Activated T-helper 2 cell treated with anti-CD3 and anti-CD28 coated beads, Interferon-gamma antibody, Interleukin-2, Interleukin-4, amounts not matched to agents 10 μg/mL and 5 μg/mL and 100 μg/mL, durations not matched to agents 14 hours and 24 hours and 36 hours (primary cell): ENCODE measurements at places on chromosomes 13 and 19.

DNA sequence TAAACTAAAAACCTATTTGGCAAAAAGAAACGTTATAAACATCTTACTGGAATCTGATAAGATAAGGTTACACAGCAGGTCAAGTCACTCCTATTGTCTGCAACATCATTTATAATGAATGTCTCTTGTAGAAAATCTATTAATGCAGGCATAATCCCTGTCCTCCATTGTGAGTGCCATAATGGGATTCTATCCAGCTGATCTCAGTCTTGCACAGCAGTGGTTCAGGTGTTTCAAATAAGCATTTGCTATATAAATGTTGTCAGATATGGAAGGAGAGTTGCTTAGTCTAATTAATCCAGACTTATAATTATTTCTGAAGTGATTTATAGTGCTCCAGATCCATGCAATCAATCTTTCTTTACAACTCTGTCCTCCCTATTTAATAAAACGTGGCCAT, 186.5 kb upstream of the ATXN8OS start:
- no peak for DNase-seq

DNA sequence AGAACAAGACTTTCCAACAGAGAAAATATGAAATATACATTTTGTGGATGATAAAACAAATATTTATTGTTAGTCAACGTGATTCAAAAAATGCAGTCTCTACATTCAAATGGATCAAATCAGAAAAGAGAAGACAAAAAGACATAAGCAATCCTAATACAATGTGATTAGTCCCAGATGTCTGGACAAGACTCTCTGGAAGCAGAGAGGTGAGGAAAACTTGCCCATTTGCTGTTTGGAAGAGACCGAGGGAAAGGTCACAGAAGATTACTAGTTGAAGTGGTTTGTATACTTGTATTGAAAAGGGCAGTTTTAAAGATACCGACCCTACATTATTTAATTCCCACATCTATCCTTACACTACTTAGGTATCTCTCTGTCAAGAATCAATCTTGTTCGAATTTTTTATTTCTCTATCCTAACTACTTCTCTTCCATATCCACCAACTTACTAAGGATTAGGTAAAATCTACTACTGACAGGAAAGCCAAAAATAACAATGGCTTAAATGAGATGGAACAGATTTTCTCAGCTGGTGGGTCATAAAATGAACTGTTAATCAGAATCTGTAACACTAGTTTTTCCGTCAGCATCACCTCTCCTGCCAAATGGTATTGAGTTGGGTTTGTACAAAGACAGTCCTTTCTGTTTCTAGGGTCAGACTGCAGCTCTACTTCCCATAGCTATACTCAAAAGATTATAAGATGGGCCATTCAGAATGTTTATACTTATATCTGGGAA, 497.1 kb downstream of the DCT start:
- no peak for DNase-seq

- DNase-seq = no peak
These were observed 30.2 kb upstream of the SLC15A1 start for GRCh38 chr13:98782654-98783053.

- DNase-seq = no peak
These were observed 618 bp downstream of the TMEM38A start for GRCh38 chr19:16661480-16662034.

GRCh38 chr19:46784262-46785053, 3.9 kb downstream of the SLC1A5 start:
- DNase-seq = peak; percentile 63

DNA sequence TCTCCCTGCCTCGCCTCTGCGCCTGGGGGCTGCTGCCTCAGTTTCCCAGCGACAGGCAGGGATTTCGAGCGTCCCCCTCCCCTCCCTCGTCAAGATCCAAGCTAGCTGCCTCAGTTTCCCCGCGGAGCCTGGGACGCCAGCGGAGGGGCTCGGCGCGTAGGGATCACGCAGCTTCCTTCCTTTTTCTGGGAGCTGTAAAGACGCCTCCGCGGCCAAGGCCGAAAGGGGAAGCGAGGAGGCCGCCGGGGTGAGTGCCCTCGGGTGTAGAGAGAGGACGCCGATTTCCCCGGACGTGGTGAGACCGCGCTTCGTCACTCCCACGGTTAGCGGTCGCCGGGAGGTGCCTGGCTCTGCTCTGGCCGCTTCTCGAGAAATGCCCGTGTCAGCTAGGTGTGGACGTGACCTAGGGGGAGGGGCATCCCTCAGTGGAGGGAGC, 722 bp upstream of the ICAM1 start:
- peak; percentile 75 for DNase-seq

- DNase-seq = no peak
These were observed 126.0 kb downstream of the FOXO1 start for GRCh38 chr13:40540328-40541044.

DNA sequence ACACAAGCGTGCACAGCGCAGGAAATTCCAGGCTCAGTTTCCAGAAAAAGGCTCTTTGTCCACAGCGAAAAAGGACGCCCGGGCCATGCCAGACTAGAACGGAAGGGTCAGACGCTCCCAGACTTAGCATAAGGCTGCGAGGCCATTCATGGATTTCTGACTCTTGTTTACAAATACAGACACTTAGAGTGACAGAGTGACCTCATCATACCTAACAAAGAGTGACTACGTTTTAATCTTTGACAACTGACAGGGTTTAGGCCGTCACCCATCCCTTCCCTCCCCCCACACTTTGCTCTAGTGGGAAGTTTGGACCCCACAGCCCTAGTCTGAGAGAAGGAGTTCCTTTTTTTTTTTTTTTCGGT, 418 bp upstream of the ZNF709 start:
- no peak for DNase-seq

- no peak for DNase-seq
These were observed 27.8 kb downstream of the ARID3A start for GRCh38 chr19:953445-954271.

- DNase-seq = no peak
These were observed 270.4 kb downstream of the DLEU7 start for GRCh38 chr13:50573066-50573465.

DNA sequence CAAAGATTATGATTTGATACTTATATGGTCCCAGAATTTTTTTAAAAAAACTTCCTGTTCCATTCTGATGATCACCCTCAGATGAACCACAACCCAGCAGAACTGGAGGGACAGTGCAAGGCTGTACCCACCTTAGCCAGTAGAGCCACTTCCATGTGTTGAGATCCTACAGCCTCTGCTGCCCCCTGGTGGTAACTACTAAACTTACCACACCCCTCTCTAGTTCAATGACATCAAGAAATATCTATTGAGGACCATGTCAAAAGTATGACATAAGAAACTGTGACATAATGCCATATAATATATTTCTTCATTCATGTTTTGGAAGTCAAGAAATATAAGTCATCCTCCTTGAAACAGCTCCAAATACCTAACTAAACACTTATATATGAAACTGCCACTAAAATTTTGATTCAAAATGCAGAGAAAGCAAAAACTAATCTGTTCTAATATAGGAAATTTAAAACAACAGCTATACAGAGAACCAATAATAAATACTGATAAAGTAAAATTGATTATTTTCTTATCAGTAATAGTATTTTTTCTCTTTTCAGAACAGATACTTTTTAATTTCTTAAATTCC, 412.6 kb downstream of the KCTD12 start:
- peak; percentile 45 for DNase-seq

DNA sequence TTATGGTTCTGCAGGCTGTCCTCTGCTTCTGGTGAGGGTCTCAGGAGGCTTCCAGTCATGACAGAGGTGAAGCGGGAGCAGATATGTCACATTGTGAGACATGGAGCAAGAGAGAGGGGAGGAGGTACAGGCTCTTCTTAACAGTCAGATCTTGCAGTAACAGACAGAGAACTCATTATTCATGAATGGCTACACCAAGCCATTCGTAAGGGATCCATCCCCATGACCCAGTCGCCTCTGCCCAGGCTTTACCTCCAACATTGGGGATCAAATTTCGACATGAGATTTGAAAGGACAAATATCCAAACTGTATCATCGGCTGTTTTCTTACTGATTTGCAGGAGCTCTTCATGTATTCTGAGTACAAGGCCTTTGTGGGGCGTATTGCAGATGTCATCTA, 21.7 kb downstream of the ZNF507 start:
- DNase-seq = no peak

GRCh38 chr13:36567485-36567884, 106.3 kb upstream of the SERTM1 start:
- no peak for DNase-seq

DNA sequence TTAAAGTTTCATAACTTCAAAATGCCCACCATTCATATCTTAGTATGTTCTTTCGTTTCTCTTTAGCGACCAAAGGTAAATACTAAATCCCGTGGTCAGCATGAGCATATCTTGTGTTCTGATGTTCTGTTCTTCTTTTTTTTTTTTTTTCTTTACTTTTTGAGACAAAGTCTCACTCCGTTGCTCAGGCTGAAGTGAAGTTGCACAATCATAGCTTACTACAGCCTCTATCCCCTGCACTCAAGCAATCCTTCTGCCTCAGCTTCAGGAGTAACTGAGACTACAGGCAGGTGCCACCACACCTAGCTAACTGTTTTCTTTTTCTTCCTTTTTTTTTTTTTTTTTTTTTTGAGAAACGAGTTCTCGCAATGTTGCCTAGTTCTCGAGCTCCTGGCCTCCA, 60.9 kb upstream of the ATP12A start:
- no peak for DNase-seq

- DNase-seq = no peak
These were observed 18.0 kb downstream of the ZC3H4 start for GRCh38 chr19:47095476-47096099.

GRCh38 chr19:40390084-40390742, at the start of gene HIPK4:
TSS of gene HIPK4 (minus strand) at chr19:40390181. CDS start at chr19:40389902, 279 bp downstream.
- DNase-seq = no peak

- no peak for DNase-seq
These were observed 3.4 kb downstream of the FCAR start for GRCh38 chr19:54877471-54877870.

GRCh38 chr13:110152351-110152750, 154.6 kb downstream of the COL4A1 start:
- DNase-seq = no peak

GRCh38 chr19:2327773-2328400, 499 bp downstream of the LSM7 start:
- DNase-seq = peak; percentile 76

DNA sequence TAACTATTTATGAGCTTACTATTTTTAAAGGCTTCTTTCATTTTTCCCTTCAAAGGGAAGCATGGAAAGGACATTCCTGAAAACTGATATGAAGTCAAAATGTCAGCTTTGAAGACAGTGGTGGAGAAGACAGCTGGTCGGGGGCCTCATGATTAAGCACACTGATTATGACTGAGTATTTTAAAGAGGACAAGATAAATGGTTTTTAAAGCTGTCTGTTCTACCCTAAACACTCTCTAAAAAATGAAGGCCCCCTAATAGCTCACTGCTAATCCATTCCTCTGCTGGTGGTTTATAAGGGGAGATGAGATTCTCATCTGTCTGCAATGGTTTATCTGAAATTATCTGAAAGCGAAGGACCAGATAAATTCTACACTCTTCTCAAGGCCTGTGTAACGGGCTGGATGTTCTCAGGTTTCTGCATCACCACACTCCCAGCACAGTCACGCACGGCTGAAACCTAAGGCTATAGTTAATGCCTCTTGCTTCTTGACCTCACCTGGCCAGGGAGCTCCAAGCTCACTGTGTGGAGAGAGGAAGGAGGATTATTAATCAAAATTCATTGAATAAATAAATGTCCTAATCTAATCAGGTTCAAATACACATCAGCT, 86.9 kb upstream of the DOCK9 start:
- DNase-seq = no peak

DNA sequence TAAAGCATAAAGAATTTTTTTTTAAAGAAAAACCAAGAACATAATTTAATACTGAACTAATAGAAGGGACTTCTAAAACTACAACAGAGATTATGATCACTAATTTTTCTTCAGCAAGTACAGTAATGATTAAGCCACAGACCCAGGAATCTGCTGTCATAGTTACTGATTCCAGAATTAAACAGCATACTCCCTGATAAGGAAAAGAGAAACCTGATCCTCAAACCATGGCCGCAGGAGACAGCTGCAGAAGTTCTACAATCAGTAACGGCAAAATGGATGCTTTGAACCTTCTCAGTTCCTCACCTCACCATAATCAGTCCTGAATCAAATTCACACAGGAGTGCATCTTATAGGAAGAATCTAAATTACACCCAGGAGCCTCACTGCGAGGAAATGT, 939.0 kb upstream of the SLITRK1 start:
- DNase-seq = no peak

DNA sequence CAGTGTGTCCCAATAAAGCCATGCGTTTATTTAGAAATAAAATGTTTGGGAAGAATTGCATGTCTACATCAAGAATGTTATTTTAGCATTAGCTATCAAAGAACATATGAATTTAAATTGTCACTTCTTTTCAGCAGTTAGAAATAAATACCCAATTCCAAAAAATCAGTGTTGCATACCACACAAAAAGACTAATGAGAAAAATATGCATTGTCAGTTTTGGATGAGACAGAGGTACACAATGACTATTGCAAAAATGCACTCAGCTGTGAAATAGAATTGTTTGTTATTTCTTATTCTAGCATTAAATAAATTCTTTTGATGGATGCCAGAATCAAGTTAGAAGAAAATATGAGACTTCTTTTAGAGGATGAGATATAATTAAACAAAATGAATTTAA, 833.9 kb downstream of the SLITRK1 start:
- DNase-seq = no peak

GRCh38 chr13:29858231-29858630, 7.8 kb upstream of the UBL3 start:
- DNase-seq = no peak

GRCh38 chr13:111791131-111791530, 275.8 kb upstream of the SOX1 start:
- no peak for DNase-seq

GRCh38 chr19:30806311-30806710, 434.1 kb downstream of the ZNF536 start:
- no peak for DNase-seq

DNA sequence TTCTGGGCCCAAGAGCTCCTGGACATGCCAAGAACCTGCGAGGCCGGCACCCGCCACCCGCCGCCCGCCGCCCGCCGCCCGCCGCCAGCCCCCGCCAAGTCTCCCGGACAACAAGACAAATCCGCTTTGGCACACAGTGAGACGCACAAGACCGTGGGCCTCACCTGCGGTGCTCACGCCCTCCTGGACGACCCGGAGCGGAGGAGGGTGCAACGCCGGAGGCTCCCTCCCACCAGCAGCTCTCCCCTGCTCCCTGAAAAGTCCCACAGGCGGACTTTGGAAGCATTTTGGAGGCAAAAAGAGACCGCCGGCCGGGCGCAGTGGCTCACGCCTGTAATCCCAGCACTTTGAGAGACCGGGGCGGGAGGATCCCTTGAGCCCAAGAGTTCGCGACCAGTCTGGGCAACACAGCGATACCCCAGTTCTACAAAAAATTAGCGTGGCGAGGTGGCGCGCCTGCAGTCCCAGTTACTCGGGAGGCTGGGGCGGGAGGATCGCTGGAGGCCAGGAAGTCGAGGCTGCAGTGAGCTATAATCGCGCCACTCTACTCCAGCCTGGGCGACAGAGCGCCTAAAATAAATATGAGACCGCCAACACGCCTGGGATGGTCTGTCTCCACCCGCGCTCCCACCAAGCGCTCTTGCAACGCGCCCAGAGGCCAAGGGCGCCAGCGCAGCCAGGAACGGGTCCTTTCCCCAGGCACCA, 783 bp downstream of the RHPN2 start:
- DNase-seq = no peak
